ENCODE measurements at places on chromosomes 3 and 15. TPM values are rescaled to one million over a fixed set of nuclear protein-coding genes. Genes with fewer than 3 reads are reported as not detected.

SLC28A1 gene
- not detected for total RNA-seq

NR2E3 gene
- total RNA-seq = 0.56 TPM

RTP4 gene
- not detected for total RNA-seq

CTXN2 gene
- total RNA-seq = not detected

DNA sequence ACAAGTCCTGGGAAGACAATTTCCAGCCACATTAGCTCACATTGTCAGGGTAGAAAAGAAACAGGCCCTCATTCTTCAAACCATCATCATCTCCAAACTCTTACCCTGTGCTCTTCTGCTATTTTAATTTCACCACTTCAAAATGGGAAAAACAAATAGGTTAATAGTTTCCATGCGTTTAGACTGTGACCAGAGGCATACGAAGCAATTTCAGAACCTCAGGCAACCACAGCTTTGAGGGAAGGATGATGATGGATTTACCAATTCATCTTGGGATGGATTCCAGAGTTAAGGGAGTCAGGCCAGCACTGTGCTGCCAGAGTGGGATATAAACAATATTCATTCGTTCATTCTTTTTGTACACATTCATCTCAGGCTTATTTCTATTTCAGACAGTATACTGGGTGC is 307.8 kb upstream of the TPRG1 start:
- no peak for DNase-seq

GRCh38 chr3:62093025-62093424 is 280.3 kb downstream of the FEZF2 start:
- DNase-seq = no peak

Measured in H1 (cell line).